ENCODE measurements at places on chromosomes 3 and 15.

GRCh38 chr3:152458376-152459117, 189.8 kb downstream of the MBNL1 start:
- DNase-seq = peak; percentile 57

GRCh38 chr3:132713977-132714727, 8.1 kb downstream of the NPHP3 start:
- DNase-seq = no peak

- peak; percentile 3 for DNase-seq
Observed at GRCh38 chr15:69719527-69720240, 267.1 kb downstream of the RPLP1 start.

DNA sequence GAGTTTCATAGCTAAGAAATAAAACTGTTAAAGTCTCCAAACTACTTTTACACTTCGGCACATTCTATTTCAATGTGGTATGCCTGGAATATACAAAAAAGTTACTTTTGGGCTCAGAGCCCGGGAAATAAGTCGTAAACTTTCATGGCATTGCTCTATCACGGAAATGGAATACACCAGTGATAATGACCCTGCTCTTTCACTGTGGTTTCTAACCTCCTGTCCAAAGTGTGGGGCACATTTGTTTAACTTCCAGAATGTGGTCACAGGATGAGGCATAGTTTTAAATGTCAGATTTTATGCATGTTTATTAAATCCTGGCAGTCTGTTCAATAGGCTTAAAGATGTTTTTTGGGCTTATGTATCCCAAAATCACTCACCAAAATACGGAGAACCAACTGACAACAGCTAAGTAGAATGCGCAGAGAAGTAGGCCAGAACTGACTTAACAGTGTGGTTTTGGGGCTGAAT, 5.1 kb downstream of the CXCR6 start:
- no peak for DNase-seq

DNA sequence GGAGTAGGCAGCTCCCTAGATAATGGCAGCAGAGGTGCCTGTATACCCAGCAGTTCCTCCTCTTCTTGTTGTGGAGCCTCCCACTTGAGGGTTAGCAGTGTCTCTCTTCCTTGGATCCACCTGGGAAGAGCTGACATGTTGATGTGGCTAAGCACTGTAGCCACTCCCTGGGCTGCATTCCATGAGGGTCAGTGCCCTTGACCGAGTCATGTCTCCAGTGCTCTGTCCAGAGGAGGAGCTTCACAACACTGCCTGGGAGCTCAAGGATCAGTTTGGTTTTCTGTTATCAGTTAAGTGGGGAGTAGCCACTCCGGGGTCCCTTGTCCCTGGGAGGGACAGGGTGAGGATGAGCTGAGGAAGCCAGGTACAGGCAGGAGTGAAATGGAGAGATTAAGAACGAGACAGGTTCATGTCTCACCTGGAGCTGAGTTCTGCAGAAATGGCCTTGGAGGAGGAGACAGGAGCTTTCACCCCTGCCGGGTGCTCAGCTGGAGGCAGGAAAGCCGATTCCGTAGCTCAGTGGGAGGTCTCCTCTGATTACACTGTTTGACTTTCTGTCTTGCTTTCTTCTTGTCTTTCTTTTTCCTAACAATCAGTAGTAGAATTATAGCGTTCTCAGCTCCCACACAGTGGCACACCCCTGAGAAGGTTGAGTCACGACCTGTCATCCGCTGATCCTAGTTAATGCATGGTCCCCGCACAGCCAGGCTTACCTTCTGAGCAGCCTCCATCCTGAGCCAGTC, 57.9 kb upstream of the SEC22A start:
- DNase-seq = no peak

Data from erythroblast (primary cell).